ENCODE measurements at places on chromosomes 4 and X.

DNA sequence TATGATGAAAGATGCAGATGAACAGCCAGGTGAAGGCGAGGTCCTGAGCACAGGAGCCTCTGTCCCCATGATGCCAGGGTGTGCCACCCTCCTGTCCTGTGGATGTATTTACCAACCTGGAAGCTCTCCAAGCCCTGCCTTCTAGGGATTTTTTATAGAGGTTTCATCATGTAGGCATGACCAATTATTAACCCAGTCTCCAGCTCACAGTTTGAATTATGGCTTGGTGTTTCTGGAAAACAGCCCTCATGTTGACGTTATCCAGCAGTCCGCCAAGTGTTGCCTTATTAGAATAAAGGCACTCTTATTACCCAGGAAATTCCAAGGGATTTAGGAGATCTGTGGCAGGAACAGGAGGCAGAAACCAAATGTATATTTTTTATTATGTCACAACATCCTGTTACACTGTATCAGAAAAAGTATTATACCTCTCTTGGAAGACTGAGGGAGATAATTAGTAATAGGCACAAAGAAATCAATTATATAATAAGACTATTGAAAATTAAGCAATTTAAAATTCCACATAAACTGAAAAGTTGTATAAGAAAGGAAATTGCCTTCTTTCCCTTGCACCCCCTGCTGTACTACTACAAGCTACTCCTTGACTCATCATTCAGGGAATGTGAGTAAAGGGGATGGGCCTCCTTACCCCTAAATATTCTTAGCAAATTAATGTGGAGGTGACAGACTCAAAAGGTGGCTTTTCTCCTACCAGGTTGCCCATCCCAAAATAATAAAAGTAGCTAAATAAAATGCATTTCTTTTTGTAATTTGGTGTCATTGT lies 129.6 kb downstream of the ZNF330 start:
- DNase-seq = peak; percentile 80

DNA sequence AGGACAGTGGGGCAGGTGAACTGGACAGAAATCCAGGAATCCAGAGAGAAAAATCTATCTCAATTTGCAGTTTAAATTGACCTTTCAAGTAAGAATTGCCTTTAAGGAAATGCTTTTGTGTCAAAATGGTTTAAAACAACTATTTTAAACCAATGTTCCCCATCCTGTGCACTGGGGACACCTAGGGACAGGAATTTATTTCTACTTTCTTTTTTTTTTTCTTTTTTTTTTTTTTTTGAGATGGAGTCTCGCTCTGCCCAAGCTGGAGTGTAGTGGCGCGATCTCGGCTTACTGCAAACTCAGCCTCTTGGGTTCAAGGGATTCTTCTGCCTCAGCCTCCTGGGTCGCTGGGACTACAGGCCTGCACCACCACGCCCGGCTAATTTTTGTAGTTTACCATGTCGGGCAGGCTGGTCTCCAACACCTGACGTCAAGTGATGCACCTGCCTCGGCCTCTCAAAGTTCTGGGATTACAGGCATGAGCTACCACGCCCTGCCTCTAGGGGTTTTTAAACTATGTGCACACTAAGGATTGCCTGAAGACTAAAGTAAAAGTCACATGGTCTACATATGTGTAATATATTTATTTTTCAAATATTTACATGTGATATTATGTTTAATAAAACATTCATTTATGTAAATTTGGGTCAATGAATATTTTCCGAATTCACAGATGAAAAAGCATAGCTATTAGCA lies 1213.4 kb downstream of the STIM2 start:
- DNase-seq = no peak

- DNase-seq = peak; percentile 54
Observed at GRCh38 chr4:154001193-154001592, 212.3 kb upstream of the SFRP2 start.

DNA sequence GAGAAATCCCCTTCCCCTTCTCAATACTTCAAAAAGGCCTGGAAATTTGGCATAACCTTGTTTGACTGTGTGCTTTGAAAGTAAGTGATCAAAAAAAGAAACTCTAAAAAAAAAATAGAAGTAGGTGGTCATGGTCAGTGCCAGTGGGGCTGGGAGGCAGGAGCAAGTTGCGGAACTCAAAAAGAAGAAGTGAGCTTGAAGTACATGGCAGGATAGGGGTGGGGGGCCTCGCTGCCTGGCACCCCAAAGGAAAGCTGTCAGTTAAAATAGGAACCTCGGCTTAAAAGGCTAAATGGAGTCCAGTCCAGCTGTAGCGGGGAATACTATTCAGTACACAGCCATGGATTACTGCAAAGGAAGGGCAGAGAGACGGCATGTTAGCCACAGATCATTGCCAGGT lies 12.2 kb upstream of the NKRF start:
- DNase-seq = no peak

- peak; percentile 27 for DNase-seq
Observed at GRCh38 chrX:38375891-38376290, 23.5 kb downstream of the OTC start.

GRCh38 chr4:52052475-52052780 lies 1.3 kb downstream of the SPATA18 start:
- DNase-seq = no peak

GRCh38 chr4:55343887-55344286 lies 2.2 kb upstream of the SRD5A3 start:
- DNase-seq = no peak

GRCh38 chr4:7766086-7766485 lies 173.6 kb downstream of the AFAP1 start:
- DNase-seq = no peak

GRCh38 chr4:122234686-122235085 lies 82.6 kb downstream of the BLTP1 start:
- DNase-seq = no peak

DNA sequence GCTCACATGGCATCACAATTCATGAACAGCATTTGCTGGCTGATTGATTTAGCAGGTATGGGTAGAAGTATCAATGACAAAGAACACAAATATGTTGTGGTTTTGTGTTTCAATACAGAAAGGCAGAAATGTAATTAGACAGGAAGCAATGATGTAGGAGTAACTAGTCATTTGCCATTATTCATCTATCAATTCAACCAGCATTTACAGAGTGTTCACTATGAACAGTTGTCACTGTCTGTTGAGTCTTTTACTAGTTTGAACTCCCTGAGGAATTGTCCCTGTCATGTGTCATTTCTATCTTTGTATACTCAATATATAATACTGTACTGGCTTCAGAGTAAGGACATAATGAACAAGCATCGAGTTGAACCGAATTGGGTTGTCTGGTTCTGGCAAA lies 51.5 kb upstream of the ARHGAP24 start:
- DNase-seq = peak; percentile 24

DNA sequence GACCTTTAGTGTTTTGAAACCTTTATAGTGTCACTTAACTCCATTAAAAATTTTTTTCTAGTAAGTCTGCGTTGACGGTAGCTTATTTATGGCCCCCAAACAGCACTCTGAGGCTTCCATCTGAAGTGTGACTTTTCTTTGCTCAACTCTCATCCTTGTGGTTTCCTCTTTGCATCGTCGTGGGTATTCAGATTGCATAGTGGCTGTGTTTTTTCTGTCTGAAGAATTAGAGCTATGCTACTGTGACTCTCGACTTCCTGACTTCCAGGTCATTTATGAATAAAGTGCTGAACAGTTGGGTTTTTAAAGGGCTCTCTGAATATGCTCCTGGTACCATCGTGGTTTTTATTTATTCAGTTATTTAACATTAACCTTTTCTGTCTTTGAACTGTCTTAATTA lies 44.9 kb downstream of the JADE1 start:
- DNase-seq = peak; percentile 12

- DNase-seq = peak; percentile 37
Observed at GRCh38 chr4:145154573-145154972, 25.8 kb downstream of the OTUD4 start.
